ENCODE measurements at places on chromosomes 2 and 18.

DNA sequence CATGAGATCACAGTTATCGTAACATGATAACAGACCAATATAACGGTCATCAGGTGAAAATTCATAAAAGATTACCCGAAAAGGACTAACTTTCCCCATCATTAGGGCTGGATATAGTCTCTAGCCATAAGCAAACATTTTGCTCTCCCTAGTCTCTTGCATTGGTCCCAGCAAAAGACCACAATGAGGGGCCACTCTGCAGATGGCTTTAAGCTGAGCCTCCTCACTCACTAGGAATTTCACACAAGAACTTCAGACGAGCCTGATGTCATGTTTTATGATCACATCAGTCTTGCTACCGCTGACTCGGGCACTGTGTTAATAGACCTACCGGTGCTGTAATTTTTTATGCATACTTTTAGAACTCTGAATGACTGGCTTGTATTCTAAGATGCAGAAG, 35.2 kb downstream of the STK17B start:
- no peak for DNase-seq

DNA sequence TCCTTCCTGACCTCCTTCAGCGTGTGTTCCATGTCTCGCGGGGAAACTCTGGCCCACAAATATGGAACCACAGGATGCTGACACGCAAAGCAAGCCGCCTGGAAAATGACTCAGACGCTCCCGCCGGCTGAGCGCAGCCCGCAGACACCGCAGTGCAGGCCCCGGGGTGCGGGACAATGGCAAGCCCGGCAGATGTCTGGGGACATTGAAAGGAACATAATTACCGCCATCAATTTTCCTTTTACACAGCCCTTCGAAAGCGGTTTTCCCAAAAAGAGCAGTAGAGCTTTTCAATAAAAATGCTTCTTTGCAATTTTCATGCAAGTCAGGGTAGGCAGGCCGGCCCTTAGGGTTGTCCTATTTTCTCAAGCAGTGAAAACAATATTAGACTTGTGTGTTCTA, 159.2 kb upstream of the SH3BP4 start:
- DNase-seq: no peak

- DNase-seq: no peak
These were observed 219.2 kb downstream of the LRP1B start for GRCh38 chr2:141911485-141912066.

DNA sequence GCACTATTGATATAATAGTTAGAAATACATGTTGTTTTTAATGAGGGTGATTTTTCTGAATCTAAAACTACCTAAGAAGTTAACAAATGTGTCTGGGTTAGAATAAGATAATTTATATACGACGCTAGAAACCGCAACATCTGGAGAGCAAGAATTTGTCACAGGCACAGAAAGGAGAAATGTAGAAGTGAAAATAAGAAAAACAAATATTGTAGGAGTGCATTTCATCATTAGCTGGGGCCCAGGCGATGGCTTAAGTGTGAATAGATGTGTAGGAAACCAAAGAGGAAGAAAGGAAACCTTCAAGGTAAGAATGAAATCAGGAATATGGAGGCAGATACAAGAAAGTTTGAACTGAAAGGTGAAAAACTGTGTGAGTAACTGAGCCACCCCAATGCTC, 90.3 kb downstream of the LRP2 start:
- no peak for DNase-seq

- DNase-seq: no peak
These were observed 50.2 kb downstream of the COL4A3 start for GRCh38 chr2:227214622-227215041.

- DNase-seq: no peak
These were observed 103.3 kb downstream of the ZNF516 start for GRCh38 chr18:76391746-76392145.

DNA sequence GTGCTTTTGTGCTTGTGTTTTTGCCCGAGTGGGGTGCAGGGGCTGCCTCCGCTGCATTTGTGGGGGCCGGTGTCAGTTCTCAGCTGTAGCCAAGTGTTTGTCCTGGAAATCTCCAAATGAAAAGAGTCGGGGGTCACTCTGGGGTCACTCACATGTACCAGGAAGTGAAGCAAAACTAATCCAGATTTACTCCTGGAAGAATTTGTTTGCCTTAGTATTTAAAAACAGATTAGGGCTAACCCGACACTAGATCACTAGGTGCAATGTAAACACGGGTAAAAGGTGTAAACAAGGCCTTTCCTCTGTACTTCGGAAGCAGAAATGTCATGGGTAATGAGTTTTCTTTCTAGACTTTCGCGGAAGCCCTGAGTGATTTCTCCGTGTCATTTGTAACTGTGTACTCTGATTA, 50.3 kb downstream of the GBX2 start:
- DNase-seq: no peak

GRCh38 chr2:20588918-20589871, 61.7 kb downstream of the HS1BP3 start:
- DNase-seq: no peak

DNA sequence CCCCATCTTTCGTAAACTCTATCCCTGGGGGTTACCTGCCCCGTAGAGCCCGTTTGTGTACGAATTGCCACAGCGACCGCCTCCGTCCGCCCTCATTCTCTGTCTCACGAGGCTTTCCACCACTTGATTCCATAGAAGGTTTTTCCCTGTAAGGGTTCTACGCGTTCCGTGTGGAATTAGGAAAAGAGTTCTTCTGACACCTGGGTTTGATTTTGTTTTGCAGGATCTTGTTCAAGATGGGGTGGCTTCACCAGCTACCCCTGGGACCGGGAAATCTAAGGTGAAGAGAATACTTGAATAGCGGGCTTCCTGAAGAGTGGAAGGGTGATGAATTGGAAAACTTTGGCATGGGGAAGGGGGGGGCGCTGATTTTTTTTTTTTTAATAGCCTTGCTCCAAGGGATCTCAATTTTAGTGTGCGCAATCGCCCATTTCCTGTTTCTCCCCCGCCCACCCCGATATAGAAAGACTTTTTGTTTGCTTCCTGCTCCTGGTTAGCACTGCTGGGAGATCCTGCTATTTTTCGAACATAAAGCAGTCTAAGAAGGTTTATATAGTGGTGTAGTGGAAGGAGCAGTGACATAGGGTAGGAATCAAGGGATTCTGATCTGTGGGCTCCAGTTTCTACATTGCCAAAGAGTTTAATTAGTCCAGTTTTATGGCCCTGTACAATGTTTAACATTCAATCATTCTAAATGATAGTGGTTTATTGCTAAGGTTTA, 564 bp downstream of the GCC2 start:
- DNase-seq: no peak

DNA sequence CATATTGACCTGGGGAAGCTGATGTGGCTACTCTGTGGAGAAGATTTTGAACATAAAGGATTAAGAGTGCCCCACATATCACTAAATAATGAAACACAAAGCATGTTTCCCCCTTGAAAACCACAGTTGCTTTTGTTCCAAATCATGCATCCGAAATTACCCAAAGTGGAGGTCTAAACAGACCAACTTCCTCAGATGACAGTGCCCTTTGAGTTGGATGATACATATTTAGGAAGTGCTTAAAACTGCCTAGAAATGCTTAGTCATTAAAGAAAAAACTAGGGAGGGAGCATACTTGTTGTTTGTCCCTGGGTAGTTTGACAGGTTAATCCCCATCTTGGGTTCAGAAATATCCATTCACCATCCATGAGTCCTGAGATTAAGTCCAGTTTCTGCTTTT, 1070.3 kb downstream of the SUCLG1 start:
- DNase-seq: no peak

GRCh38 chr2:220785178-220785577, 786.9 kb downstream of the EPHA4 start:
- DNase-seq: no peak

DNA sequence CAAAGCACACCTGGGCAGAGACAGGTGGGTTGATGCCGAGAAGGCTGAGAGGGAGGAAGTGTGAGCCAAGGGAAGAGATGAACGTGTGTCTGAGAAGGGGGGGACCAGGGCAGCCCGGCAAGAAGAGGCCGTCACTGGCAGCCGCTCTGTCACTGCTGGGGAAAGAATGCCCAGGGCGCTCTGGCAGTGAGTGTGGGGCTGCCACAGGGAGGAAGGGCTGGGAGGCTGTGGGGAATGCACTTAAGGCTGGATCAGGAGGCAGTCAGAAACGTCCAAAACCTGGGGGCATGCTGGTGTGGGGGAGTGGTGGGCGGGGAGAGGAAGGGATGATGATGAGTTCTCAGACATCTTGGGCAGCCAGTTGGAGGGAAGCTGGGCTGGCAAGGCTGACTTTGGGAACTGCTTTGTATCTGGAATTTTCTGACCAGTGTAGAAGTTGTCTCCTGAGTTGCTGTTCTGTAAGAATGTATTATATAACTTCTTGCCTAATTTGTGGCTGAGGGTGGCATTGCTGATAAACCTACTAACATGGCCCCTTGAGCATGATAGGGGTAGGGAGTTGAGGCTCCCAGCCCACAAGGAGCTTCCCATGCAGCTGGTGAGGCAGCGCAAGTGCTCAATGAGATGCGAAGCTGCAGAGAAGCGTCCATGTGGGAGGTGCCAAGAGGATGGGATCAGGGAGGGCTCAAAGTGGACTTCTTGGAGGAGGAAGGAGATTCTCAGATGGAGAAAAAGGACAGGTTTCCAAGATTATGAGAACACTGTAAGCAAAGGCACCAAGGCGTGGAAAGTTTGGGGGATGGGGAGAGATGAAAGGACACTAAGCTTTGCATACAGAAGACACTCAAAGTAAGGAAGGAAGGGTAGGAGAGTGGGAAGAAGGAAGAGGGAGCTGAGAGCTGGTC, 185.1 kb upstream of the HAAO start:
- DNase-seq: no peak

GRCh38 chr2:127417406-127417805, 821 bp upstream of the PROC start:
- no peak for DNase-seq
